Glutamatergic neuron (in vitro differentiated cells): ENCODE measurements at places on chromosomes 1 and 21. TPM values are rescaled to one million over a fixed set of nuclear protein-coding genes. Genes with fewer than 3 reads are reported as not detected.

Gene TP53BP2
- total RNA-seq, result 50.7 TPM

Gene CLIC6
- 0.17 TPM for total RNA-seq

Gene FUCA1
- total RNA-seq, result 8.8 TPM

Gene RGS1
- total RNA-seq, result not detected

Gene NBPF11
- 8.9 TPM for total RNA-seq

Gene CD5L
- not detected for total RNA-seq

Gene GLUL
- 312 TPM for total RNA-seq

Gene CAMK1G
- 2.0 TPM for total RNA-seq

Gene LCE2A
- not detected for total RNA-seq

Gene SEC16B
- total RNA-seq, result 0.93 TPM
